Endodermal cell (in vitro differentiated cells): ENCODE measurements at places on chromosomes 2 and 18. TPM values are rescaled to one million over a fixed set of nuclear protein-coding genes. Genes with fewer than 3 reads are reported as not detected.

The LBH gene
- total RNA-seq, result 40.8 to 54.9 TPM (median 48.0 TPM) in 3 replicates

DNA sequence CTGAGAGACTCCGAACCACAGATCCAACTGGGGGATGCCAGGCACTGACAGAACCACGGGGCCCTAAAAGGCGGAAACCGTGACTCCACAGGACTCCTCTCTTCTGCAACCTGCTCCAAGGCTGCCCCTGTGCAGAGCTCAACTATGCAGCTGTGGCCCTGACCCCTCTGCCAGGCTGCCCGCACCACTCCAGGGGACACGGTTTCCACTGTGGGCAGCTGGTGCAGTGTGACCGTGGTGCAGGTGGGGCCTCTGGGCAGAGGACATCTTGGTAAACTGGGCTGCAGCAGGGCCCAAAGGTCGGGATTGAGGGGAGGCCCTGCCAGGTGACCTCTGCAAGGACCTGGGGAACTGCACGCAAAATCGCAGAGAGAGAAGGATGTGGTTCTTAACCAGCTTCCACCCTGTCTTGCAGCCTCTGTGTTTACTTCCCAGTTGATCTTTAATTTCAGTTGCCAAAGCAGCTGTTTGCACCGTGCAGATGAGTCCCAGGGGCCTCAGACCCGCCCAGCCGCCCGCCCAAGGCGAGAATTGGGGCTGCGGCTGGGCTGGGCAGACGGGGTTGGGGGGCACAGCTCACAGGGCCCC lies 104.6 kb upstream of the CTDP1 start:
- DNase-seq, result peak; percentile 26

- peak; percentile 49 for DNase-seq
Observed at GRCh38 chr2:135052997-135053474, 944 bp downstream of the RAB3GAP1 start.

DNA sequence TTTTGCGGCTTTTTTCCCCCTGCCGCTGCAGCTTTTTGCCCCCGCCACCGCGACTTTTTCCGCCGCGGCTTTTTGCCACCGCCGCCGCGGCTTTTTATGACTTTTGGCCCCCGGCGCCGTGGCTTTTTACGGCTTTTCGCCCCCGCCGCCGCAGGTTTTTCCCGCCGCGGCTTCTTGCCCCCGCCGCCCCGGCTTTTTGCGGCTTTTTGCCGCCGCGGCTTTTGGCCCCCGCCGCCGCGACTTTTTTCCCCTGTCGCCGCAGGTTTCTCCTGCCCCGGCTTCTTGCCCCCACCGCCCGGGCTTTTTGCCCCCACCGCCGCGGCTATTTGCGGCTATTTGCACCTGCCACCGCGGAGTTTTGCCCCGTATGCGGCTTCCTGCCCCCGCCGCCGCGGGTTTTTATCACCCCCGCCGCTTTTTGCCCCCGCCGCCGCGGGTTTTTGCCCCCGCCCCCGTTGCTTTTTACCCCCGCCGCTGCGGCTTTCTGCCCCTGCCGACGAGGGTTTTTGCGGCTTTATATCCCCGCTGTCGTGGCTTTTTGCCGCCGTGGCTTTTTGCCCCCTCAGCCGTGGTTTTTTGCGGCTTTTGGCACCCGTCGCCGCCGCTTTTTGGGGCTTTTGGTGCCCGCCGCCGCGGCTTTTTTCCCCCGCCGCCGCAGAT lies 2750.9 kb downstream of the RPIA start:
- DNase-seq, result peak; percentile 30

- DNase-seq, result no peak
Observed at GRCh38 chr2:25098056-25098455, 56.2 kb downstream of the EFR3B start.

DNA sequence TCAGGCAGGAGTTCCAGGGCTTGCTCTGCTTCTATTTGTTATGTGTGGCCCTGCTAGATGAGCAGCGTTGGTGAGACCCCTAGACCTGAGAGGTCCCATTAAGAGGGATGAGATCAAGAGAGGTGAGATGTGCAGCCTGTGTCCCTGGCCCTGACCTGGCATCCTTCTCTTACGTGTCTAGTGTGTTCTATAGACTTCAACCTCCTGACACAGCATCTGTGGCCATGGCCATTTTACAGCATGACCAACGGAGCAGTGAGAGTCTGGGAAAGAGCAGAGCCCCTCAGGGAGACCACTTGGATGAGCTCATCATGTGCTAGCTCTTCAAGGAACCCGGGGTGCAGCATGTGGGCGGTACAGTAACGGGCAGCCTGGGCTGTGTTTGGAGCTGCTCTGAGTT lies 32.7 kb upstream of the ASPRV1 start:
- peak; percentile 29 for DNase-seq
